ENCODE measurements at places on chromosomes 6 and 20.
A peak's percentile ranks its signal among the peaks of the same experiment; 100 is the strongest.

DNA sequence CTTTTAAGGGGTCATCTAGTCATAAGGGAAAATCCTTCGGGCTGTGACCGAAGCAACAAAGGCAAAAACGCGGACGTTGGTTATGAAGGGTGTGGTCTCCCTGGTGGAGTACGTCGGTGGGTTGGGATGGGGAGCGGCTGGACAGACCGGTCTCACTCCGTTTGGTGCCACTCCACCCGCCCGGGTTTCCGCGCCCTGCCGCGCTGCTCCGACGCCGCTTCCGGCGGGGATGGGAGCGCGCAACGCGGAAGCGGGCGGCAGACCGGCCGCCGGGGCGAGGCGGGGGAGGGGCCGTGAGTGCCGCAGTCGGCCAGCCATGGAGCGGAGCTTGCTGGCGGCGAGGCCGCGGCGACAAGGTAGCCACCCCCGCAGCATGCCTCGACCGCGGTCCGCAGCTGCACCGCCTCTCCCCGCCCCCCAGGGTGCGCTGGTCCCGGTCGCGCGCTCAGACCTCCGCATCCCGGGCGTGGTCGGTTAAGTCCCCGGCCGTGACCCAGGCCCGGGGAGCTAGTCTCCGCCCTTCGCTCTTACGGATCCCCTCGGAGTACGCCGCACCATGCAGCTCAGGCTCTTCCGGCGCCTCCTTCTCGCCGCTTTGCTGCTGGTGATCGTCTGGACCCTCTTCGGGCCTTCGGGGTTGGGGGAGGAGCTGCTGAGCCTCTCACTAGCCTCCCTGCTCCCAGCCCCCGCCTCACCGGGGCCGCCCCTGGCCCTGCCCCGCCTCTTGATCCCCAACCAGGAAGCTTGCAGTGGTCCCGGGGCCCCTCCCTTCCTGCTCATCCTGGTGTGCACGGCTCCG, at the start of gene B3GALT4:
Gene B3GALT4, plus strand, starts transcription at position 260 of the 799 bp plus-strand sequence. Its CDS starts 297 bp downstream, at position 557.
- peak; percentile 86 for DNase-seq

- DNase-seq, result no peak
Observed at GRCh38 chr20:37494796-37495195, 26.3 kb upstream of the NNAT start.

- no peak for DNase-seq
Observed at GRCh38 chr6:29631209-29631810, 1.7 kb downstream of the GABBR1 start.

DNA sequence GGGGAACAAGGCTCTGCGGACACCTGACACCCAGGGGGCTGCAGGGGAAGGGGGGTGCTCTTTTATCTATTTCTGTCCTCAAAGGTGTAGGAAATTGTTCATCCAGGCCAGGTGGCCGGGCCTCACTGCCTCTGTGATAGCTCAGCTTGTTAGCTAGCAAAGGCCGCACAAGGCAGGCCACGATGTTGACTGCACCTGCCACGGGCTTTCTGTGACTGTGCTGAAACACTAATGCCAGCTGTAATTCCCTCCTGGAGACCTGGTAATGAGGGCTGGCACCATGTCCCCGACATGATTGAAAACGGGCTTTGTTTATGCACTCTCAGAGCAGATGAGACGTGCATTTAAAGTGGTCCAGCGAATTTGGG, 61.4 kb upstream of the APCDD1L start:
- peak; percentile 34 for DNase-seq

- no peak for DNase-seq
Observed at GRCh38 chr6:131331151-131331550, 195.9 kb downstream of the AKAP7 start.

- no peak for DNase-seq
Observed at GRCh38 chr6:156175971-156176421, 601.2 kb upstream of the ARID1B start.

GRCh38 chr6:67594366-67594765, 1040.7 kb upstream of the ADGRB3 start:
- no peak for DNase-seq

DNA sequence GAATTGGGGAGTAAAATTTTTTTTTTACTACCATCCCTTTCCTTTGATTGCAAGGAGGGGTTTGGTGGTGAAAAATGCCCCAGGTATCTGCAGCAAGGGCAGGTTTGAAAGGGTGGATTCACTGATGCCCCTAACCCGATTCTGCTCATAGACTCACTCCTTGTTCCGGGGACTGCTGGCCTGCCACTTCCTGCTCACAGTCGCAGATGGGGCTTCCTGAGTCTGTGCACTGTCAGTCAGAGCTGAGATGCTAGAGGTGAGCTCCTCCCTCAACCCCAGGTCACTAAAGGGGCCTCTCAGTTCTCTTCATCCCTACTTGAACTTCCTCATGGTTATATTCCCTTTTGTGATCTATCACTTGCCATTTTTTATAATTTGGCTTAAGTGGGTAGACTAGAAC, 357.9 kb downstream of the FARS2 start:
- no peak for DNase-seq

DNA sequence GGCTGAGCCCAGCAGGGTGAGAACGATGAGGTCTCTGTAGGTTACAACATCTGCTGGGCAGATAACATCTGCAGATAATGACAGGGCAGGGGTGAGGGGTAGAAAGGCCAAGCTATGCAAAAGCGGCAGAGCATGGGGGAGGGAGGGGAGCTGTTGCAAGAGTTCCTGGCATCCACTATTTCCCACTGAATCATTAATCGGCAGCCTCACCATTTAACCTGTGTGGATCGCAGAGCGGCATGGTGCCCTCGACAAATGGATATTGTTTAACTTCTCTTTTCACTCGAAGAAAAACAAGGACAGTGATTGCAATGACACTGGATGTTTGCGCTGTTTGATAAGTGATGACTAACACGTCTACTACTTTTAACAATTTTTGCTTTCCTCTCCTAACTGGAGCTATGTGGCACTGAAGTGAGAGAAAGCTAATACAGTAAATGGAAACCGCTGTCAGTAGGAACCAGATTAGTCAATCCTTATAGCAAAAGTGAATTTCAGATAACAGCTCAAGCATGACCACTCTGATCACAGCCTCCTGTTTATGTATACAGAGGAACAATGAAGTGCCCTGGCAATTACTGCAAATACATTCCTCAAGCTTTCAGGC, 381.5 kb downstream of the TFAP2A start:
- DNase-seq, result no peak

DNA sequence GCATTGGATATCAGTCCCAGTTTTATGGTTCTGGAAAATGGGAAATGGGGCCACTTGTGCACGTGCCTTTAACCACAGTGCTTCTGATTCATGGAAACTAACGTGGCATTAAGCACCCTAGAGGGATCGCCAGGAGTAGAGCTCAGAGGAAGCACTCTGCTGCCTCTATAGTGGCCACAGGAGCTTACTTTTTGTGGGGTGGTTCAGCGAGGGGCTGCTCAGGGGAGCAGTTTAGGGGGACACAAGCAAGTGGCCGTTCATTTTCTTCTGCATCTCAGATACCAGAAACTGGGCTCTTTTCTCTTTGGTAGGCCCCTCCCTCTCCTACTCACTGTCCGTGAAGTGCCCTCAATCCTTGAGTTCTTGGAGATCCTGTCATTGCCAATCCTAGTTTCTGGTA, 28.5 kb downstream of the AGPAT4 start:
- no peak for DNase-seq

GRCh38 chr20:60016406-60016805, 58.2 kb downstream of the CDH26 start:
- no peak for DNase-seq

DNA sequence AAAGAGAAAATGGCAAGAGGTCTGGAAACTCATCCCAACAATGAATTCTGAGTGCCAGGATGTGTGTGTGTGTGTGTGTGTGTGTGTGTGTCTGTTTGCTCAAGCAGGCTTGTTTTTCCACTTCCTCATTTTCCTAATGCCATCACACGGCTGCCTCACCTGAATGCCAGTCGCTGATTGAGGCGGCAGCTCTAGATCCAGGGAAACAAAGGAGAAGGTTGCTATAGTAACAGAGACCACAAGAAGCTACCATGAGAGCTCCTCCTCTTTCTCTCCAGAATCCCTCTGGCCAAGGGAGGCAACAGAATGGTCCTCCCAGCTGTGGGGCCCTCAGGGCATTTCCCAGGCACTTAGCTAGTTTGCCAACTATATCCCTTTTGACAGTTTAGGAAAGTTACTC, 241.1 kb upstream of the TSHZ2 start:
- no peak for DNase-seq

- no peak for DNase-seq
Observed at GRCh38 chr6:193773-194310, 98.4 kb upstream of the DUSP22 start.

GRCh38 chr6:30722280-30723112, 2.3 kb downstream of the TUBB start:
- DNase-seq, result peak; percentile 91

DNA sequence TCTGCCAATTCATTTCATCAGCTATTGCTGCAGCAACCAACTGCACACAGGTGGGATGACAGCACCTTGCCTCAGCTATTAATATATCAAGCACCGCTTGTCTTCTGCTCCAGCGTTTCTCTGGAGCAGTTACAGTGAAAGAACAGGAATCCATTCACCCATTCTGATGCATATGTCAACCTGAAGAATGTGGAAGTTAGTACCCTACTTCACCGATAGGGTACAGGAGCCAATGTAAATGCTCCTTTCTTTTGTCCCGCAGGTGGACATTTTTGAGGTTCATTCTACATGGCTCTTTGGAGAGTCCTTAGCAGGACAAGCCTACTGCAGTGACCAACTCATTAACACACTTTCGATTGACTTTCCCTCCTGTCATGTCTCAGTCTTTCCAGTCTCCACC, 139.9 kb upstream of the PRND start:
- no peak for DNase-seq

DNA sequence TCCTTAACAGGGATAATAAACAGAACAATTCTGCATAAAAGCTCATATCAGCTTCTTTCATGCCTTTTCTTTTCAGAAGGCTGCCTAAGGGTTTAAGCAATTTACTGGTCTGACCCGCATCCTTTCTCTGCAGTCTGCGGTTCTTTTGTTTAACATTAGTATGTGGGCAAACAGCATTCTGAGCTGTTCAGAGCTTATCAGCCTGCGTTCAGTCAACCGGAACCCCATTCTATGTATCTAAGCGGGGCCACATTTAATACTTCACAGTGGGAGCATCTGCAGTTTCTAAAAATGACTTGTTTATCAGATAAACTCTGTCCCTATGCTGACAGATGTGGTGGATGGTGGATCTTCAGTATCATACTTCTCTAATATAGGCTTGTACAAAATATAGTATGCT, 758.9 kb upstream of the MMS22L start:
- no peak for DNase-seq

GRCh38 chr6:162123797-162124196, 603.8 kb downstream of the PRKN start:
- no peak for DNase-seq

- no peak for DNase-seq
Observed at GRCh38 chr6:96532399-96532798, 10.8 kb downstream of the UFL1 start.

DNA sequence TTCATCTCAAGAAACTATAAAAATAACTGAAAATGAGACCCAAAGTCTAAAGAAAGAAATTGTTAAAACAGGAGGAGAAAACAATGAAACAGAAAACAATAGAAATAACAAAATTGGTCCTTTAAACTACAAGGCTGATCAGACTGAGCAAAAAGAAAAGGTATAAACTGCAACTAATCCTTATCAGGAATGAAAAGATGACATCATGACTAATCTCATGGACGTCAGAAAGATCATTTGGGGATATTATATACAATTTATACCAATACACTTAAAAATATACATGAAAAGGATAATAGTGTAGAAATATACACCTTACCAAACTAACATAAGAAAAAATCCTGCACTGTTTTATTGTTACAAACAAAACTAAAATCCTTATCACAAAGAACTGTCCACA, 315.6 kb downstream of the TAF4 start:
- DNase-seq, result no peak

GRCh38 chr6:108142240-108142639, 23.6 kb upstream of the NR2E1 start:
- DNase-seq, result no peak

- no peak for DNase-seq
Observed at GRCh38 chr6:122007339-122007738, 392.1 kb upstream of the HSF2 start.

- DNase-seq, result no peak
Observed at GRCh38 chr20:21967481-21967880, 262.0 kb downstream of the PAX1 start.

- no peak for DNase-seq
Observed at GRCh38 chr6:33335916-33336315, 18.4 kb upstream of the ZBTB22 start.

GRCh38 chr6:52671676-52672075, 763 bp downstream of the TMEM14A start:
- no peak for DNase-seq

DNA sequence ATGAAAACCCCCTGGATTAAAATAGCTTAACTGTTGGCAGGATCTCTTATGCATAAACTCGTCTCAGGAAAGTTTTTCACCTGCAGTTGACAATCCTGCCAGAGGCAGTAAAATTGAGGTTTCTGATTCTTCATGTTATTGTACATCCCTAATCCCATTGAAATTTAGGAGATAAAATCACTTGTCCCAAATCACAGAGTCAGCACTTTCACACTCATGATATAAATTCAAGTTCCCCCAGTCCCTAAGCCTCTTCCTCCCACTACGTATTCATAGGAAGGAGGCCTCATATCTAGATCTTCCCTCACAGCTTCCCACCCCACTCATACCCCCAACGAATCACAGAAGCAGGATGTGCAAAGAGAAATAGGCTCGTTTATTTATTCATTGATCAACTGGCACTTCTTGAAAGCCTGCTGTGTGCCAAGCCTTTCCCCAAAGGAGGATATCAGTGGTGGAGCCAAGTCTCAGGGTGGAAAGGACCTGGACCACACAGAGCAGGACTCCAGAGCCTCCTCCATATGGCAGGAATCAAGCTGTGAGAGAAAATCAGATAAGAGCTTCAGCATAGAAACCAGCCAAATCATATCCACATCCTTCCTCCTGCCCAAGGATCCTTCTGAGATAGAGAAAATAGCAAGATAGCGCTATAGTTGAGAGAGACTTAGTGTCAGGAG, 2.3 kb downstream of the SLPI start:
- no peak for DNase-seq

DNA sequence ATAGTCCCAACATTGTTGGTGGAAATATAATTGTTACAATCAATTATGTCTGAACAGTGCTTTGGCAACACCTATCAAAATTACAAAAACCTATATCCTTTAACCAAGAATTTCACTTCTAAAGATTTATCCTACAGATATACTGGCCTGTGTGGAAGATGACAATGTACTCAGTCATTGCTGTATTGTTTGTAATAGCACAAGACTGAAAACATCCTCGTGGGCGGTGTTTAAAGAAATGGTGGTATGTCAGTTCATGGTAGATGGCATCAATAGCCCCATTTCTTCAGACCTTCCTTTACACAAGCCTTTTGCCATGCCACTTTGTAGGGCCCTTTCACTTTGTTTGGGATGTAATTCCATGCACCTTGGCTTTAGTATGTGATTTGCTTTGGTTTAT, 9.8 kb upstream of the TPBG start:
- DNase-seq, result no peak

DNA sequence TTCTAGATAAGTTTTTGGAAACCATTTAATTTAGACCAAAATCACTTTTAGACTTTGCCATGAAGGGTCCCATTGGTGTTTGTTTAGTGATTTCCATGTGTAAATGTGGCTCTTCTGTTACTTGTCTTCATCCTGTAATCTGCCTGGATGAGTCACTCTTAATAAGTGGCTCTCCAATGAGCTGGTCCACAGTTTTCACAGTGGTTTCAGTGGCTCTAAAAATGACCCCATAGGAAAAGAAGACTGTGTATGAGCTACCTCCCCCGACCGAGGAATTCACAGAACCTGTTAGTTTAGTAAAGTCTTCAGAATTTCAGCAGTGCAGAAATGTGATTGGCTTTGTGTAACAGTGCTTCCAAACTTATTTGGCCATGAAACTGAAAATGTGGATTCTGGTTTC, 492.0 kb upstream of the MARCKS start:
- DNase-seq, result no peak

- no peak for DNase-seq
Observed at GRCh38 chr6:38775870-38776269, 60.8 kb downstream of the DNAH8 start.

Measured in right forelimb (tissue), 1 donor.